Omental fat pad (tissue), 4 donors: ENCODE measurements at places on chromosomes 5 and 9. TPM values are rescaled to one million over a fixed set of nuclear protein-coding genes. Genes with fewer than 3 reads are reported as not detected.

DNA sequence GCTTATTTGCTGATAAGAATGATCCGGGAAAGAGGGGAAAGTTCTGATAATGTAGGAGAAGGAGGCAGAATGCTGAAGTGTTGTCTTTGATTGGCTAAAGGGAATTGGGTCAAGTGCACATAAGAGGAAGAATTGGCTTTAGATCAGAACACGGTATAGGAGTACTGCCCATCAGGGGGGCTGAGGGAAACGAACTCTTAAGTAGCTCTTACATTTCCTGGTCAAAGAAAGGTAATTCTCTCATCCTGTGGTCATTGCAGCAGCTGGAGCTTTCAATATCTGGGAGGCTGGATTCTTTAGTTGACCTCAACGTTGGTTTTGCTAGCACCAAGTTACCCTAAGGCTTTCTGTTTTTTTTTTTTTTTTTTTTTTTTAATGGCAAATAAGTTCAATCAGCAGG, 178.7 kb upstream of the NR3C1 start:
- DNase-seq, result no peak

GRCh38 chr5:109644829-109645228, 44.9 kb upstream of the MAN2A1 start:
- DNase-seq, result no peak

The STOM gene
- total RNA-seq, result 640 TPM

The SH2D3C gene
- total RNA-seq, result 20.8 TPM

GRCh38 chr5:132909702-132910101, 36.2 kb downstream of the LEAP2 start:
- no peak for DNase-seq

The TBC1D9B gene
- total RNA-seq, result 85.4 TPM

The SNX18 gene
- 24.7 TPM for total RNA-seq

DNA sequence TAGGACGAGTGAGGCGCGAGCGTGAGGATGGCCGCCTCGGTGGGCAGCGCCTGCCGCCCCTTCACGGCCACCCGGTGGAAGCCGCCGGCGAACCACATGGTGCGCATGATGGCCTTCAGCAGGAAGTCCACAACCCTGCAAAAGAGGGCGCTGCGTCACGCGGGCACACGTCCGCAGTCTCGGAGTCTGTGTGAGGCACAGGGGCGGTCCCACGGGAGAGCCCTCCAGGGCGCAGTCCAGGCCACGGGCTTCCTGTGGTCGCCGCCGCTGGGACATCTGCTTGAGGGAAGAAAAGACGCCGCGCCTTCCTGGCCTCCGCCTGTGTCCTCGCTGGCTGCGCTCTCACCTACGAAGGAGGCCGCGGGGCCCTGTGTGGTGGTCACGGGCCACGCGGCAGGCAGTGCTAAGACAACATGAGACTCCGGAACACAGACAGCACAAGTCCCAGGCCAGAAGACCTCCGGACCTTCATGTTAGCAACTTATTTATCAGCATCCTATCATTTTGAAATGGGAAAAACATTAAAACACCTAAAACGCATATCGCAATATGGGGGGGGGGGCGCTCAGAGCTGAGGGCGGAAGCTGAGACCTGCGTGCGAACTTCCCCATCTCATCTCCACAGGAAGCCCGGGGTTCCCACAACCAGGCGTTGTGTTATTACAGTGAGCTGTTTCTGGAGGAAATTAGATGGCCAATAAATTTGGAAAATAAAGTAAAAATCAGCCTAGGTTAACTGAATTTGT, 28.8 kb downstream of the LPCAT1 start:
- no peak for DNase-seq

DNA sequence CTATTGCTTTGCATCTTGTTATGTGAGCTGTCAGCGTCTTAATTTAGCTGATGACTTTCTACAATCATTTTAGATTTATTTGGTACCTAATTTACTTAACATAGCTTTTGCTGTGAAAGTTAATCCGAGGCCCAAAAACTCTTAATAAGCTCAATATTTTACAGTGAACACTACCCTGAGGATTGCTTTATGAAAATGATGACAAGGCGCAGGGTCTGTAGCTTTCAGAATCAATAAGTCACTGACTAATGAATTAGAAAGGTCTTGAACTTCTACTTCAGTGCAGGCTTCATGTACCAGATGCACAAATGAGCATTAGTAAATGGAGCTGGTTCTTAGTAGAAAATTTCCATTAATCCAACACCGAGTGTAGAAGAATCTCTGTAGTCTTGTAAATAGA, 81.4 kb upstream of the ZNF366 start:
- no peak for DNase-seq

GRCh38 chr5:43693411-43693810, 90.4 kb downstream of the NNT start:
- no peak for DNase-seq

The PTGR1 gene
- total RNA-seq, result 28.0 TPM

The IL9 gene
- total RNA-seq, result not detected

DNA sequence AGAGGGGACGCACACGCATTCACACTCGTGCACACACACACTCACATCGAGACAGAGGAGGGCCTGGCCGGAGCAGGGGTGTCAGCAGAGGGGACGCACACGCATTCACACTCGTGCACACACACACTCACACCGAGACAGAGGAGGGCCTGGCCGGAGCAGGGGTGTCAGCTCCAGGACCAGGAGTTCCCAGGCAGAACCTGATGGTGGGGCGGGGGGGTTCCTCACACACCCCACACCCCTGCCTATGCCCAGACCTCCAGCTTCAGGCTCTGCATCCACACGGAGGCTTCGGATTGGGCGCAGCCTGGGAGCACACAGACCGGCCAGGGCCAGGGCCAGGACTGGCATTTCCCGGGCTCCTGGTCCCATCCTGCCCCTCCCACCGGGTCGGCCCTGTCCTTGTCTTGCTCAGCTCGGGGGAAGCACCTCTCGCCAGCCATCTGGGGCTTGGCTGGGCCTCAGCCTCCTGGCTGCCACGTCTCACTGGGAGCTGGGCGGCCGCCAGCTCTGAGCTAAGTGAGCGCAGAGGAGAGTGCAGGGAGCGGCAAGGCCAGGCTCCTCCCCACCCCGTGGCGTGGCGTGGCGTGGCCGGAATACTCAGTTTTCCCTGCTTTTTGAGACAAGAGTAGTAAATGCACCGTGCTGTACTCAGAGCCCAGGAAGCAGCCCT, 31.3 kb downstream of the ADAMTS2 start:
- DNase-seq, result no peak

- DNase-seq, result no peak
Measured at GRCh38 chr9:90783552-90783951, 18.1 kb upstream of the SYK start.

The PCDHGA5 gene
- total RNA-seq, result 2.0 TPM

The EDIL3 gene
- 22.4 TPM for total RNA-seq

- DNase-seq, result no peak
Measured at GRCh38 chr9:6405371-6405770, 7.6 kb upstream of the UHRF2 start.

DNA sequence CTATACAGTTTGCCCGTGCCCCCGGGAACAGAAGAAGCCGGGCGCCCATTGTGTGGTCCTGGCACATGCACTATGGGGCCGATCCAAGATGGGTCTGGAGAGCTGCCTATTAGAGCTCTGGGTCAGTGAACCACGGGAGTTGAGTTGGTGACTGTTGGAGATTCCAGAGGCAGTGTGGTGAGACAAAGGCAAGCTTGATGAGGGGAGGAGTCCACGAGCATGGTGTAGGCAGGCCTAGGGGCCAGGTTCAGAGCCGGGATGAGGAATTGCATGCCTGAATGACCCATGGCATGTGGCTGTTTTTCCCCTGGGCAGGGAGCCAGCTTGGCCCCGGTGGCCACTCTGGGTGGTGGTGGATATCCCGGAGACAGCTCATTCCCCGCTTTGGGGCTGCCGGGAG, 84.4 kb upstream of the STC2 start:
- DNase-seq, result no peak

DNA sequence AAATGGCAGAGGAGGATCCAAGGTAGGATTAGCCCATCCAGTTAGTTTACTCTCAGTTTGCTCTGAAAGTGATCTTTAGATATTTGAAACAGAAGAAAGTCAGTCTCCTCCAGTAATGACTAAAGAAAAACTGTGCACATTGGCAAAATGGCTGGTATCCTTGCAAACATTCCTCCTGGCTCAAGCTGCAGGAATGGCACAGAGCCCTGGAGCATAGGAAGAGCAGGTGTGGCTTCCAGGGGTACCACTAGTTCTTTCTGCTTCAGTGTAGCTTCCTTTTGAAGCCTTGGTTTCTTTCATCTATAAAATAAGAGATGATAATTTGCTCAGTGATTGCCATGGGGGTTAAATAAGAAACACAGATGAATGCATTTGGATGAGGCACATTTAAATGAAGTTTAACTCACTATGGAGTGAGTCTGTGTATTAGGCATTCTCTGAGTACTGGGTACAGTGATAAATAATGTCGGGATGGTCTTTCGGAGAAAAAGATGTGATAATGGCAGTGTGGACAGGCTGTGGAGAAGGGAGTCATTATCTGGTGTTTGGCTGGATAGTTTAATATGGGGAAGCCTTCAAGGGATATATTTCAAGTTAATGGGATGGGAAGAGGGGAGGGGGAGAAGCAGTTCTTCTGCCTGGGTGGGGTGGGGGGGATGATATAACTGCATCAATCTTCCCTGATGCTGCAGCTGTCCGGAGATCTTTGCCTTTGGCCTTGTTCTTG, 217.3 kb upstream of the KLF4 start:
- DNase-seq, result no peak
